ENCODE measurements at places on chromosomes 7 and 10. TPM values are rescaled to one million over a fixed set of nuclear protein-coding genes. Genes with fewer than 3 reads are reported as not detected.

- no peak for DNase-seq
Observed at GRCh38 chr7:82166260-82167015, 277.1 kb downstream of the CACNA2D1 start.

DNA sequence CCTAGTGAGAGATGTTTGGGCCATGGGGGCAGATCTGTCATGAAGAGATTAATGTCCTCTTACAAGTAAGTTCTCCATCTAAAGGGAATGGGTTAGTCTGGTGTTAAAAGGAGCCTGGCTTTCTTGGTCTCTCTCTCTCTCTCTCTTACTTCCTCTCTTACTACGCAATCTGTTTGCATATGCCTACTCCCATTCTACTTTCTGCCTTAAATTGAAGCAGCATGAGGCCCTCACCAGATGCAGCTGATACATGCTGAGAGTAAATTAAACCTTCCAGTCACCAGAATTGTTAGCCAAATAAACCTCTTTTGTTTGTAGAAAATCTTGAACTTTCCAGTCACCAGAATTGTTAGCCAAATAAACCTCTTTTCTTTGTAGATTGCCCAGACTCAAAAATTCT, 884.1 kb downstream of the NRG3 start:
- DNase-seq = no peak

The MSS51 gene
- total RNA-seq = 8.5 TPM

The PDZD7 gene
- 0.17 TPM for total RNA-seq

DNA sequence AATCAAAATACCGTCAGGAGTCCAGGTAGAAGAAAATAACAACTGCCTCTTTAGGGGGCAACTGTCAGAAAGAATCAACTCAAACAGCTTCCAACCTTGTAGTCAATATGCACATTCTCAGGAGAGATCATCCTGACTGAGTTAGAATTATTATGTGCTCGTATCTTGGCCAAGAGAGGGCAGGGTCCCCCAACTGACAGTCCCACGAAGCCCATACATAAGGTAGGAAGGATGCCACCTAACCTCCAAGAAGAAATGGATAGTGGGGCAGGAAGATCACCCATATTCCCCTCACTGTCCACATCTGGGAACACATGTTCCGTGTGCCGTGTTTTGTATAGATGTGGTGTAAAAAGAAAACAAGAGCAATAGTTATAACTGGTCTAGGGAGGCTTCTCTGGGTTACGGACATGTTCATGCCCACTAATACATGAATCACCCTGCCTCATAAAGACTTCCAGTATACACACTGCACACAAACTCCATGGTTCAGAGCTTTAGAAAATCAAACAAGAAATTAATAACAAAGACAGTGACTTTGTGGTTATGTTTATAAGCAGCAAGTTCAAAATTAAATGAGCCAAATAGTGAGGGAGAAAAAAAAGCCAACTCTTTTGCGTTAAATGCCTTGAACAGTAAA, 295.6 kb downstream of the FGFR2 start:
- no peak for DNase-seq

All from natural killer cell treated with Interleukin-12 subunit alpha and Interleukin-12 subunit beta and Interleukin-15 and Interleukin-18, amount 100 ng/mL, for 72 hours (primary cell).